ENCODE measurements at places on chromosomes 11 and 22.

- no peak for DNase-seq
- no peaks in the 10 kb centered on the region for H3K27me3 ChIP-seq
- no peaks in the 10 kb centered on the region for H3K4me1 ChIP-seq
- H3K27ac ChIP-seq, result no peak overlapping the region
- no peak overlapping the region for H3K4me3 ChIP-seq
- H3K36me3 ChIP-seq, result no peaks in the 10 kb centered on the region
Measured at GRCh38 chr11:19635332-19635731, 77.3 kb upstream of the NAV2 start.

DNA sequence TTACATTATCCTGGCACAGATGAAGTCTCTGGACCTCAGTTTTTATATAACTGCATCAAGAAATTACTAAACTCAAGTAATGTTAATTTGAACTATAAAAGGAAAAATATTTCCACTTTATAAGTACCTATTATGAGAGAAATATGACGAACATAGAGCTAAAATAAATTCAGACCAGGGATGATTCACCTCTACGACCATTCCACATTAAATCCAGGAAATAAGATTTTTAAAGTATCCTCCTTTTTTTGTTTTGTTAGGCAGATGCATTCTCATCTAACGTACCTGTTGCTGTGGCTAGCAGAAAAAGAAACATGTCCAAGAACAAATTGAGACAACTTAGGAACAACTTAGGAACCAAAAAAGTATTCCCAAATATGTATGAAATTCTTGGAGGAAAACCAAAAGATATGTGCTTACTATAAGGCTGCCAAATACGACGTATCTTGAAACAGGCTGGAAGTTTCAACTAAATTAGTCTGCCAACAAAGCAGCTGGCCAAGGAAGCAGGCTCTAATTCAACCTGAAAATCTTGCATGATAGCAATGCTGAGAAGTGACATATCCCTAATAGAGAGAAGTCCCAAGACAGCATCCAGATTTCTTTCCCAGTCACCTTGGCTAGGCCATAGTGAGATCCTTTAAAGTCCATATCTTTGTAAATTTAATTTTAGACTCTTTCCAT lies 15.7 kb downstream of the SPTY2D1 start:
- no peaks in the 10 kb centered on the region for H3K27me3 ChIP-seq
- H3K36me3 ChIP-seq, result peaks cover 40% of the 10 kb centered on the region
- H3K4me1 ChIP-seq, result peaks cover 53% of the 10 kb centered on the region
- peak overlapping the region; percentile 85 for H3K27ac ChIP-seq
- H3K4me3 ChIP-seq, result peak overlapping the region; percentile 72

GRCh38 chr11:88206751-88207150 lies 31.5 kb upstream of the RAB38 start:
- no peak for DNase-seq
- no peak overlapping the region for H3K27ac ChIP-seq
- no peak overlapping the region for H3K4me3 ChIP-seq

- no peaks in the 10 kb centered on the region for H3K4me1 ChIP-seq
- no peak overlapping the region for H3K27ac ChIP-seq
- H3K27me3 ChIP-seq, result peaks cover 24% of the 10 kb centered on the region
- no peak for DNase-seq
- H3K4me3 ChIP-seq, result no peak overlapping the region
Measured at GRCh38 chr11:64472593-64473455, 113.9 kb downstream of the RPS6KA4 start.

DNA sequence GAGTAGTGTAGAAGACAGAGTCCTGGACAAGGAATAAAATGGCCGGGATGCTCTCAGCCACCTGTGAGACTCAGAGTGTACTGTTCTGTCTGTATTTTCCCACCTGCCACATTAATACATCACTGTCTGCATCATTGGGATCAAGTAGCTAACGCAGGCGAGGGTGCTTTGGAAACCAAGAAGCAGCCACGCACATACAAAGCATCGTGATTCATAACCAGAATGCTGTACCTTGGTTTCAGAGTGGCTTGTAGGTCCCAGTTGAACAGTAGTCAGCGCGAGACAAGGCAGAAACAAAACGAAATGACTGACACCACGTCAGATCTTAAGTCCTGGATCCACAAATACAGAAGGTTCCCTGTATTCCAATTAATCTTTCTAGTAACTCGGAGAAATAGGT lies 198.3 kb downstream of the GRIK4 start:
- no peak for DNase-seq
- H3K4me1 ChIP-seq, result no peaks in the 10 kb centered on the region
- peaks cover 5% of the 10 kb centered on the region for H3K27me3 ChIP-seq
- no peak overlapping the region for H3K27ac ChIP-seq
- H3K4me3 ChIP-seq, result no peak overlapping the region

- H3K4me3 ChIP-seq, result no peak overlapping the region
- peaks cover 74% of the 10 kb centered on the region for H3K36me3 ChIP-seq
- H3K27ac ChIP-seq, result peak overlapping the region; percentile 72
- peaks cover 34% of the 10 kb centered on the region for H3K4me1 ChIP-seq
- DNase-seq, result no peak
Measured at GRCh38 chr11:61413496-61413895, 16.3 kb downstream of the CPSF7 start.

GRCh38 chr22:46030231-46030880 lies 53.4 kb upstream of the WNT7B start:
- no peak overlapping the region for H3K4me3 ChIP-seq
- H3K36me3 ChIP-seq, result no peaks in the 10 kb centered on the region
- H3K27ac ChIP-seq, result no peak overlapping the region
- DNase-seq, result no peak
- peaks cover 22% of the 10 kb centered on the region for H3K4me1 ChIP-seq

DNA sequence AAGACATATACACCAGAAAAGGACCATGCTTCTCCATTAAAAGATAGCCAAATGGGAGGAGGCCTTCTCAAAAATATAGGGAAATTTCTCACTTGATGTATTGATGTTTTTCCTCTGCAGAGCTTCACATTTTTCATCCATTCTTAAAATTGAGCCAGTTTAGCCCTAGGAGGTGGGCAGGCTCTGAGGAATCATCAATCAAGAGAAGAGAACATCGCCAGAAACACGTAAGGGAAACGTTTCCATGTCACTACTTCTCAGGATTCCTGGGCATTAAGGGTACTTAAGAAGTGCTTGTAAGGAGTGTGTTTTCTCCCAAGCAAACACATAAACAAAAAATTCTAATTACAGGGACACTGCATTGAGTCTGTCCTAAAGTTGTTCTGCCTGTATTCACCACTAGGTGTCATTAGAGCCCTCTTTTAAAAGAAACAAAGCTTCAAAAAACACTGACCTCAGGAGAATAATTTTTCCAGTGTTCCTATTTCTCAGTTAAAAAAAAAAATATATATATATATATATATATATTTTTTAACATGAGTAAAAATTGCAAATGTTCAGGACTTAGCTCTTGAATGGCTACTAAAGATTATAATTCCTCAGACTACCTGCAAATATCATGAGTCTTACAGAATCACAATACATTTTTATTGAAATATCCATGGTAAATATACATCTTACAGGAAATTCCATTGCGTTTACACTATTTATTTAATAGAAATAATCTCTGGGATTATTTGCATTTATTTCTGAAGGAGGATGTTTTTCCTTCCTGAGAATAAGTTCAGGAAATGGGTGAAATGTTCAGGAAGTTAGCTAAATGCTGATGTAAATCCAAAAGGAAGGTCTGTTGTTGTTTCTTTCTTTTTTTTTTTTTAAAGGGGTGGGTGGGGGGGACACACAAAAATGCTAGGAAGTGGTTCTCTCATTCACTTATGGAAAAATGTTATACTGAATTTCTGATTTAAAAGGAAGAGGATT lies 16.0 kb downstream of the FZD4 start:
- no peak for DNase-seq
- peaks cover 7% of the 10 kb centered on the region for H3K27me3 ChIP-seq
- H3K4me1 ChIP-seq, result no peaks in the 10 kb centered on the region
- H3K27ac ChIP-seq, result no peak overlapping the region
- H3K4me3 ChIP-seq, result no peak overlapping the region
- no peaks in the 10 kb centered on the region for H3K36me3 ChIP-seq

DNA sequence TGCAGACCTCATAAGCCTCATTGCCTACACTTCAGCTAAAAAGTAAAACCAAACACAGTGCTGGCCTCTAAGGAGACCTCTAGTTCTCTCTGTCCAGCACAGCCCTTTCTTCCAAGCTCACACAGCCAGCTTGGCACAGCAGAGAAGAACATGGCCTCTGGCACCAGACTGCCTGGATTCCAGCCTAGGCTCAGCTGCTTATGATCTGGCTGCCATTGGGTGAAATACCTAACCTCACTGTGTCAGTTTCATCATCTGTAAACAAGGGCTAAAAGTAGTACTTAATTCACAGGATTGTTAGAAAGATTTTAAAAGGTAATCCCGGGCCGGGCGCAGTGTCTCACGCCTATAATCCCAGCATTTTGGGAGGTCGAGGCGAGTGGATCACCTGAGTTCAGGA lies 9.9 kb upstream of the ACER3 start:
- H3K4me3 ChIP-seq, result no peak overlapping the region
- H3K27me3 ChIP-seq, result peaks cover 17% of the 10 kb centered on the region
- no peak for DNase-seq
- no peak overlapping the region for H3K27ac ChIP-seq

DNA sequence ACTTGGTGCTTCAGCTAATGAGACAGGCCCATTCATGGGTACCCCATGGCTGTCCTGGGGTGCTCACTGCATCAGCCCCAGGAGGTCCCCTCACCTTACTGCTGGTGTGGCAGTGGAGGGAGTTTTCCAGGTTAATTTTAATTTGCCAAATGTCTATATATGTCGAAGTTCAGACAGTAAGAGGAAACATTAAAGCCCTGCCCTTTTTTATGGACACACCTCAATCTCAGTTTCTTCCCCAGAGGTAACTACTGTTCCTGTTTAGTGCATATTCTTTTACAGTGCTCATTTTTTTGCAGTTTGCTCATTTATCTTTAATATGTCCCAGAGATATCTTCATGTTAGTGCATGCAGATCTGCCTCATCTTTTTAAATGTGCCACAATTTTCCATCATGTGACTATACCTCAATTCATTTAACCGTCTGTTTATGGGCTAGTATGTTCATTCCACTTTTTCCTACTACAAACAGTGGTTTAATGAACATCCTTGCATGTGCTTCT lies 11.6 kb downstream of the PANX1 start:
- H3K36me3 ChIP-seq, result peaks cover 22% of the 10 kb centered on the region
- no peaks in the 10 kb centered on the region for H3K27me3 ChIP-seq
- peaks cover 23% of the 10 kb centered on the region for H3K4me1 ChIP-seq
- DNase-seq, result no peak

DNA sequence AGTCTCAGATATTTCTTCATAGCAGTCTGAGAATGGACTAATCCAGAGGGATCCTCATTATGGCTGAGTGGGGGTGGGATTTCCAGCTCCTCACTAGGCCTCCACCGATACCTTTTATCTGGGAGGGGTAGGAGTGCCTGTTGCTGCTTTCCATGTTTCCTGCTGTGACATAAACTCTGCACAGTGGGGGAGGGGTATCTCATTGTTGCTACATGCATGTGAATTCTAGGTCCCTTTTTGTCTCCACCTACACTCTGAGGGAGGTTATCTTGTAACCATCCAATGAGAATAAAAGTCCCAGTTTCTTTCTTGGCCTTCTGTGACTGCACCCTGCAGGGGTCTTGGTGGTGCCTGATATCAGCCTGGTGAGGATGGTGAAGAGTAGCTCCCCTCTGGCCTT lies 60.5 kb downstream of the ADAMTS15 start:
- H3K36me3 ChIP-seq, result peaks cover 2% of the 10 kb centered on the region
- H3K4me3 ChIP-seq, result no peak overlapping the region
- no peaks in the 10 kb centered on the region for H3K4me1 ChIP-seq
- no peak for DNase-seq

- peaks cover 6% of the 10 kb centered on the region for H3K27me3 ChIP-seq
- H3K4me3 ChIP-seq, result no peak overlapping the region
- H3K36me3 ChIP-seq, result no peaks in the 10 kb centered on the region
- H3K4me1 ChIP-seq, result no peaks in the 10 kb centered on the region
Measured at GRCh38 chr11:125350206-125351032, 145.6 kb downstream of the FEZ1 start.

GRCh38 chr22:29098296-29098695 lies 25.5 kb downstream of the KREMEN1 start:
- no peaks in the 10 kb centered on the region for H3K4me1 ChIP-seq
- H3K4me3 ChIP-seq, result no peak overlapping the region
- DNase-seq, result no peak
- peaks cover 23% of the 10 kb centered on the region for H3K27me3 ChIP-seq
- H3K36me3 ChIP-seq, result no peaks in the 10 kb centered on the region

- H3K4me3 ChIP-seq, result peak overlapping the region; percentile 16
- peaks cover 3% of the 10 kb centered on the region for H3K27me3 ChIP-seq
- DNase-seq, result peak; percentile 59
- peak overlapping the region; percentile 85 for H3K27ac ChIP-seq
Measured at GRCh38 chr11:86143087-86144030, 74.5 kb upstream of the PICALM start.

DNA sequence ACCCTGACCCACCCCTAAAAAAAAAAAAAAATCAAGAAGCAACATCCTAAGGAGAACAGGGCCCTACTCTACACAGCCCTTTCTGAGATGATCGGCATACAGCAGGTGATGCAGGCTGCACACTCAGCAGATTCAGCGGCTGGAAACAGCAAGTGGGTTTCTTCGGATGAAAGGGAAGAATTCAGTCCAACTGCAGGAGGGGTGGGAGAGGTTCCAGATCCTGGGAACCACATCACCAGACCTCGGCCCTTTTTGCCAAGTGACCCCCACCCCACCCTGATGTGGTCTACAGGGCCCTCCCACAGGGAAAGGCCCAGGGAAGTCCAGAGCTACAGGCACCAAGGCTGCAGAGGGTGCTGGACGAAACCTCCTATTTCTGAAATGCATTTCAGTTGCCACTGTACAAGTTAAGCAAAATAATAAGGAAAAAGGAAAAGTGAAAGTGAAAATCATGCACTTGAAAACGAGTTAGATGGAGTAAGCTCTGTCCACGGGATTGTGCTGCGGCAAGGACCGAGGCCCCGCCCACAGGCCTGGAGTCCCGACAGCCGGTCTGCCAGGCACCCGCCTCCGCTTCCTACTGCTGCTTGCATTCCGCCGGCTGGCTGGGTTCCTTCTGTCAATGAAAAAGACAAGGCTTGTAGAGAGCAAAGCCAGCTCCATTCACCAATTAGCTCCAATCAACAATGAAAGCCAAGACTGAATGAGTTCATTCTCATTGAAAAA lies 16.0 kb upstream of the PHLDA2 start:
- no peaks in the 10 kb centered on the region for H3K27me3 ChIP-seq
- peaks cover 59% of the 10 kb centered on the region for H3K36me3 ChIP-seq
- peaks cover 49% of the 10 kb centered on the region for H3K4me1 ChIP-seq
- H3K27ac ChIP-seq, result peak overlapping the region; percentile 72

Measured in activated CD8-positive, alpha-beta T cell treated with anti-CD3 and anti-CD28 coated beads, Interleukin-2, amount 10 ng/mL, durations not matched to agents 7 days and 5 days (primary cell).